SJSA1 (cell line): ENCODE measurements at places on chromosomes 5 and 9.

- no peak for DNase-seq
Measured at GRCh38 chr9:126722922-126723806, 81.7 kb upstream of the ZBTB43 start.

DNA sequence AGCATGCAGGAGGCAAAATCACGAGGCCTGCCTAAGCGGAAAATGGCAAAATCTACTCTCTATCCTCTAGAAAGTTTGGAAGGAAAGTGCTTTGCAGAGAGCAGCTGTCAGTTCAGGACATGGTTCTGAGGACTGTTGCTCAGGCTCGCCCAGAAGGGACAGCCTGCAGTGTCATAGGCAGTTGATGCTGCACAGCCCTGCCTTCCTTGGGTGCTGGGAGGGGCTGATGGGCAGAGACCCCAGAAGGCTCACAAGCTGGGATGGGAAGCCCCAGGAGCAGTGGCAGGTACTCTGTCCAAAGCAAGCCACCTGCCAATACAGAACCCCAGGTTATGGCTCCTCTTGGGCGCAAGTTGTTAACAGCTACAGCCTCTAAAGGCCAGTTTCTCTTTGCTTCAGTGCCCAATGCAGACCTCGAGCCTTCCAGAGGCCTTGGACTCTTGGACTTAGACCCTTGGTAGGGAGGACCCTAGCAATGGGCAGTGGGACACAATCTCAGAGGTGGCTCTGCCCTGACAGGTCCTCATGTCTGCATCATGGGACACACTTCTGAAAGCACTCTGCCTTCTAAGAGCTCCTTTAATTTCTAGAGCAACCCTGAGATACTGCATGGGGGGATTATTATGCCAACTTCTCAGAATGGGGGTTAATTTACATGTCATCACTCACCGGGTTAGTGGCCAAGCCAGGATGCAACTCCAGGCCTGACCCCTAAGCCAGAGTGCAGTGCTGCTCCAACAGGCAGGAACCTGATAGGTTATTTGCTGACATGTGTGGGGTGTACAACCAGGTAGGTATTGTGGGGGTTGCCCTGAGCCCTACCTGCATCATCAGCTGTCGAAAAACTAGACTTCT lies 57.1 kb downstream of the MACROH2A1 start:
- no peak for DNase-seq

- DNase-seq = no peak
Measured at GRCh38 chr9:19939734-19940278, 151.0 kb upstream of the SLC24A2 start.

- peak; percentile 16 for DNase-seq
Measured at GRCh38 chr9:127140181-127140580, 17.7 kb upstream of the ANGPTL2 start.

GRCh38 chr9:3323714-3324113 lies 202.1 kb downstream of the RFX3 start:
- DNase-seq = no peak

GRCh38 chr9:134536931-134537330 lies 104.7 kb upstream of the COL5A1 start:
- no peak for DNase-seq

GRCh38 chr5:72501488-72501887 lies 5.7 kb downstream of the ZNF366 start:
- no peak for DNase-seq

DNA sequence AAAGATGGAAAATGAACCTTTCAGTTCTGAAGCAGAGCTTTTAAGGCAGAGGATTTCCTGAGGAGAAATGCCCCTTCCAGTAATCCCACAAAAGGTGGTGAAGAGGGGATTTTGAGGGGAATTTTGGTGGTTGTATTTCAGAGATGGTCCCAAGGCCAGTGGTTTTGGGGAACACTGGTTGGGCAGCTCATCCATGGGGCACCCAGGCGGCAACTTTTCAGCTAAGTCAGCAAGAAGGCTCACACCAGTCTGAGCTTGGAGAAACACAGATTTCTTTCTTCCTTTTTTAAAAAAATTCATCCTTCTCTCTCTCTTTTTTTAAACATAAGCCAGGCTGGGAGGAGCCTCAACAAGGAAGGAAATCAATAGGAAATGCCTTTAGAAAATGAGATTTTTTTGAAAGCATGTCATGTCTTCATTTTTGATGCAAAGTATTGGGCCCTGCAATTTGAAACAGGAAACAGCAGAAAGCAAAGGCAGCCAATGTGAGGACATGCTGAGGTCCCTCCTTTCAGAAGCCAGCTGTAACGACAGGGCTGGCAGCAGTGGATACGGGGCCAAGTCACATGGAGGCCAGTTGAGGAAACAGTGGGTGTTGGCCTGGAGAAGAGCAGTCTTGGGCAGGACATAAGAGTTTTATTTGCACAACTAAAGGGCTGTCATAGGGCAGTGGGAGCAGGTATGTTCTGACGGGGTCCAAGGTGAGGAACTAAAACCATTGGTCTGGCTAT lies 155.3 kb upstream of the KLF4 start:
- DNase-seq = no peak

GRCh38 chr9:91071184-91071990 lies 269.8 kb downstream of the SYK start:
- DNase-seq = peak; percentile 42
